ENCODE measurements at places on chromosomes 11 and 22.

DNA sequence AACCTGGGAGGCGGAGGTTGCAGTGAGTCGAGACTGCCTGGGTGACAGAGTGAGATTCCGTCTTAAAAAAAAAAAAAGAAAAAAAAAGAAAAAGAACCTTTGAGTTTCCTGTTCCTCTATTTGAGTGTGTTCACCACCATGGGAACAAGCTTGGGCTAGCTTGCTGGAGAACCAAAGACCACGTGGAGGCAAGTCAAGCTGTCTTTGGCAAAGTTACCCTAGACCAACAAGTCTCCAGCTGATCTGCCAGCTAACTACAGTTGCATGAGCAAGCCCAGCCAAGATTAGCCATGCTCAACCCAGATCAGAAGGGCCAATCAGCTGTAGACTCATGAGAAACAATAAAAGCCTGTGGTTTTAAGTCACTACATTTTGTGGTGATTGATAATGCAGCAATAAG, 29.7 kb downstream of the SLN start:
- no peak for DNase-seq

- DNase-seq, result no peak
Observed at GRCh38 chr11:135069890-135070289, 657.8 kb upstream of the B3GAT1 start.

DNA sequence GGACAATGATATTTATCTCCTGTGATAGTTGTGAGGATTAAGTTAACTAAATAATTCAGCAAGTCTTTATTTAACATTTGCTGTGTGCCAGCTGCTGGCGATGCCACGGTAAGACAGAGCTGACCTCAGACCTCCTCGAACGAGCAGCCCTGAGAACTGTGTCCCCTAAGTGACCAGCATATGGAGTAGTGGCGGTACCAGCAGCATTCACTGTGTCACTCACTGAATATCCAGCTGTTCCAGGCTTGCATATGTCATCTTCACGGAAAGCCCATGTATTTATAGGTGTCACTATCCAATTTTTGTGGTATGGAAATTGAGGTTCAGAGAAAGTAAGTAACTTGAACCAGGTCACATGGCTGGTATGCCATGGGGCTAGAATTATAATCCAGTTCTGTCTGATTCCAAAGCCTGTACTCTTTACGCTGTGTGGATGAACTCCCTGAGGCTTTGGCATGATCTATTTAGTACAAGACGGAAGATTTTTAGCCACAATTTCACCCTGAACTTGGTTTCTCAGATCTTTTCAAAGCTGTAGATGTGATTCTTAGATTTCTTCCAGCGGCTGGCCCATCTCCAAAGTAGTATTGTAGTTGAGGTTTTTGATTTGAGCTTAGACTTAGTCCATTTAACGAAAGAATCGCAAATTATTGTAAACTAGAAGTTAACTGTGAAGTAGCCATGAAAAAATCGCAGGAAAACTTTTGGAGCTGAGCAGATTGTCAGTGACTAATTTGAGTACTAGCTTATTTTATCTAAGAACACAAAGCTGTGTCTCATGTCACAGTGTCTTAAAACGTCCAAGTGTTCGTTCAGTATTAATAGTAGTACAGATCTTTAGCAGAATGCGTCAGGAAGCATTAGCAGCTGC, 49.4 kb upstream of the MYO18B start:
- no peak for DNase-seq

- DNase-seq, result no peak
Observed at GRCh38 chr22:44965171-44965570, 44.6 kb downstream of the PHF21B start.

DNA sequence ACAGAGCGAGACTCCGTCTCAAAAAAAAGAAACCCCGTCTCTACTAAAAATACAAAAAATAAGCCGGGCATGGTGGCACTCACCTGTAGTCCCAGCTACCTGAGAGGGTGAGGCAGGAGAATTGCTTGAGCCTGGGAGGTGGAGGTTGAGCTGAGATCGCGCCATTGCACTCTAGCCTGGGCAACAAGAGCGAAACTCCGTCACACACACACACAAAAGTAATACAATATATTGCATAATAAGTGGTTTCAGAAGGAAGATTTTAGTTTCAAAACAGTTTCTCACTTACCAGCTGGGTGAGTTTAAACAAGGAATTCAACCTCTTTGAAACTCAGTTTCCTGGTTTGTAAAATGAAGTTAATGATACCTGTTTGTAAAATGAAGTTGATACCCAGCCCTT, 32.7 kb upstream of the HTR3A start:
- DNase-seq, result no peak

DNA sequence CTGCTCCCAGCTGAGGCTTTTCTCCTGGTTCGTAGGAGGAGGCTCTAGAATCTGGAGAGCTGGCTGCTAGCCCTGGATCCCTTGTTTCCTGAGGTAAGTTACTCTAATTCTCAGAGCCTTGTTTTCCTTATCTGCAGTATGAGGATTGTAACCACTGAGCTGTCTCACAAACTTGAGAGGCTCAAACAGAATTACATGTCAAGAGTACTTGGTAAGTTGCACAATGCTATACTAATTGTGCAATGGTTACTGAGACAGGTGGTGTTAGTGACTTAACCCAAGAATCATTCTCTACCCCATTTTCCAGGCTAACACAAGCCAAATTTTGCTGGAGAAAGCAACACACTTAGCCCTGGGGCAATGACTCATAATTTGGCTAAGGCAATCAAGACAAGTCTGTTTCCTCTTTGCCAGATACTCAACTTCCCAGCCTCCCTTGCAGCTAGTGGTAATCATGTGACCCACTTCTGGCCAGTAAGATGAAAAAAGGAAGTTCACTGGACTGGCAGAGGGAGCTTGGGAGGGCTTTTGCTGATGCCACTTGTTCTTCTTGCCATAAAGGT, 348.0 kb downstream of the TENM4 start:
- DNase-seq, result no peak

GRCh38 chr22:43533656-43534428, 122.0 kb downstream of the MPPED1 start:
- DNase-seq, result no peak

GRCh38 chr11:69373251-69373635, 79.3 kb downstream of the MYEOV start:
- DNase-seq, result no peak
